ENCODE measurements at places on chromosomes 7 and 10. TPM values are rescaled to one million over a fixed set of nuclear protein-coding genes. Genes with fewer than 3 reads are reported as not detected.

- no peak for DNase-seq
Observed at GRCh38 chr7:85010306-85010705, 176.6 kb downstream of the SEMA3D start.

DNA sequence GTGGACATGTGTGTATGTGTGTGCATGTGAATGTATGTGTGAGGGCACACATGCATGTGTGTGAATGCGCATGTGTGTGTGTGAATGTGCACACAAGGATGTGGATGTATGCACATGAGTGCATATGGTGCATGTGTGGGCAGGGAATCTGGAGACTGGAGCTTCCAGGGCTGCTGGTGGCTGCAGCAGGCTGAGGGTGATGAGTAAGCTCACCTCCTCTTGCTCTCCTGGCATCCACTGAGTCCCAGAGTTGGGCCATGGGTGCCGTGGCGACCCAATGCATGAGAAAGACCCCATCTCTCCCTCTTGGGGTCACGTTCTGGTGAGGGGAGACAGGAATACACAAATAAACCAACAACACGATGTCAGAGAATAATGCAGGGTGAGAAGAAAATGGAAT lies 33.3 kb upstream of the COL13A1 start:
- no peak for DNase-seq

GRCh38 chr7:29229066-29229465 lies 34.5 kb downstream of the CHN2 start:
- DNase-seq, result no peak

- DNase-seq, result no peak
Observed at GRCh38 chr10:132458586-132459300, 61.7 kb downstream of the PWWP2B start.

Gene FAM180A
- total RNA-seq, result not detected

Gene INHBA
- total RNA-seq, result under 0.01 TPM
